NCI-H1694 (cell line): ENCODE measurements at places on chromosomes 1 and 21.
A peak's percentile ranks its signal among the peaks of the same experiment; 100 is the strongest.

DNA sequence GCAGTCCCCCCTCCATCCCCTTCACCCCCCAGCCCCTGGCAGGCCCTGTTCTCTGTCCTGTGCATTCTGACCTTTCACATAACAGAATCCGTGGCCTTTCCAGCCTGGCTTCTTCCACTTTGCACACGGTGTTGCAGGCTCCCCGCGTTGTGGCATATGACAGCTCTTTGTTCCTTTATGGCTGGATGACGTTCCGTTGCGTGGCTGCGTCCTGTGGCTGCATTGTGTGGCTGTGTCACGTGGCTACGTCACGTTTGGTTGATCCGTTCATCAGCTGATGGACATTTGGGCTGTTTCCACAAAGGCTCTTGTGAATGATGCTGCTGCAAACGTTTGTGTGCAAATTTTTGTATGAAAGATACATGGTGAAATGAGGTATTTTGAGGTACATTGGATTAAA lies 53.3 kb downstream of the PDE9A start:
- no peak for DNase-seq

DNA sequence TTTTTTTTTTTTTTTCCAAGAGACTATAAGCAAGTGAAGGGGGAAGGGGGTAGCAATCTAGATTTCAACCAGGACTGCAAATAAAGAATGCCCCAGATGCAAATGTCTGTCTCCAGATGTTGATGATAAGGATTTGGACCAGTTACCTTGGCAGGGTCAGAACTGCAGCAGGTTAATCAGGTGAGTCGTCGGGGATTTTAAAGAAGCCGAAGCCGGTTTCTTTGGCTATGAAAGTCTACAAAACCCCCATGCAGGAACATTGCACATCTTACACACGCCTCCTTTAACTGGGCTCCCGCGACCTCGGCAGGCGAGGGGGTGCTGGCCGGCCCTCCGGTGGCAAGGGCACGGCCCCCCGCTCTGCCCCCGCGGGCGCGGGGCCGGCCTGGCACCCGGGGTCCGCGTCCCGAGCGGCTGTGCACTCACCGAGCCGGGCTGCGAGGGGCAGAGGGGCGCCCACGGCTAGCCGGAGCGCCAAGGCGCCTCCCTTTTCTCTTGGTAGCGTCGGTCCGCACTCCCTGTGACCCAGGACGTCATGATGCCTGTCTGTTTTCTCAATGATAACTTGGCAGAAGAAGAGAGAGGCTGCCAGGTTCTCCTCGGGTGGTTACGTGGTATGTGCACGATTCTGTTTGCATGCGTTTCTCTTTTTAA lies 366.3 kb upstream of the ESRRG start:
- peak; percentile 13 for DNase-seq

GRCh38 chr21:37548521-37548981 lies 182.0 kb downstream of the DYRK1A start:
- DNase-seq: no peak

DNA sequence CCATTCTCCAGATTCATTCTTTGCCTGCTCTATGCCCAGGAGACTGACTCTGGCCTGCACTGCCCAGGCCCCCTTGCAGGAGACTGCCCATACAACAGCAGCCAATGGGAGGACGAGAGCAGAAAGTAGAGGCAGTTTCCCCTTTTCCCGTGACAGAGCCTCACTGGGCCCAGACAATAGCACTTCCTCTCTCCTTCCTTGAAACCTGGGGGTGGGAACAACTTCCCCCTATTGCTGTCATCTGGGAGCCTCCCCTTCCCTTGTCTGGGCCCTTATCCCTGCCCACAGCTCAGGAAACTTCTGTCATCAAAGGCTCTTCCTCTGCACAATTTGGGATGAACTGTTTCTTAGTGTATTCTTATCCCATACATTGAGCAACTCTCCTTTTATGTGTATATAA lies 60.8 kb upstream of the KCNJ15 start:
- DNase-seq: no peak

- no peak for DNase-seq
These were observed 52.0 kb upstream of the STUM start for GRCh38 chr1:226496453-226497015.

DNA sequence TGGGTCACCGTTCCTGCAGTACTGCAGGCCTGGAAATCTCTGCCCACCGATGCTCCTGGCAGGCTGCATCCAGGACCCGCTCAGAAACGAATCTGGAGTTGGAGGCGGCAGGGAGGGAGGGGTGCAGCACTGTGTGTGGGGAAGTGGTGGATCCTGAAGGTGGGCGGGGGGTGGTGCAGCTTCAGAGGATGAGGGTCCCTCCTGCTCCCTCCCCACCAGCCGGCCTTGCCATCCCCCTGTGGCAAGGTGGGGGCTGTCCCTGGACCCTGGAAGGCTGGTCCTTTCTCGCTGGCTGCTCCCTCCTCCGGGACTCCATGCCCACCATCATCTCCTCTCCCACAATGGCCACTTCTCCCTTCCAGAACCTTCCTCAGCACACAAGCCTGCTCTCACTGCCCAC lies 60.4 kb downstream of the B3GALT5 start:
- DNase-seq: no peak

- DNase-seq: no peak
These were observed 20.5 kb upstream of the FRRS1 start for GRCh38 chr1:99786751-99787501.

GRCh38 chr1:234772345-234773147 lies 162.6 kb upstream of the IRF2BP2 start:
- DNase-seq: peak; percentile 91

GRCh38 chr1:221727146-221728036 lies 14.5 kb downstream of the DUSP10 start:
- DNase-seq: no peak

GRCh38 chr1:53393325-53393792 lies 65.5 kb upstream of the LRP8 start:
- peak; percentile 81 for DNase-seq

DNA sequence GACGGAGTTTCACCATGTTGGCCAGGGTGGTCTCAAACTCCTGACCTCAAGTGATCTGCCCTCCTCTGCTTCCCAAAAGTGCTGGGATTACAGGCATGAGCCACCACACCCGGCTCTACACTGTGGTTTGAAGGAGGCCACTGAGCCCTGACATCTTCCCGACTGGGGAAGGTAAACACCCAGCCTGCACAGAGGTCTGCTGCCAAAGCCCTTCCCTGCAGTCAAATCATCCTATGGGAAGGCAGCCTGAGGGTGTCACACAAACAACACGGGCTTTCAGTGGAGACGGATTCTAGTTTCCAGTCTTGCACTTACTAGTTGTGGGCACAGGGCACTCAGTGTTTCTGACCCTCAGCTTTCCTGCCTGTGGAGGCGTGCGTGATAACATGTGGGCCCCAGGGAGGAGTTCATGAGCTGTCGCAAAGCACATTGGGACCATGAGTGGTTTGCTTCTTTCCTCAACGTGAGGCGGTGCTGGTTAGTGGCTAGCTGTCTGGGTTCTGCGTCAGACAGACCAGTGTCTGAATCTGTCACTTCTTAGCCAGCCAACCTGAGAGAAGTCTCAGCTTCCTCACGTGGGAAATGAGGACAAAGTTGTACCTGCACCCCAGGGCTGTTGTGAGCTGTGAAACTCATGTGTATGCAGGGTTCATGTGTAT lies 21.5 kb upstream of the OPRD1 start:
- DNase-seq: no peak

GRCh38 chr1:154719586-154720327 lies 111.8 kb upstream of the ADAR start:
- DNase-seq: no peak

GRCh38 chr21:28124541-28124940 lies 868.1 kb downstream of the LTN1 start:
- no peak for DNase-seq

DNA sequence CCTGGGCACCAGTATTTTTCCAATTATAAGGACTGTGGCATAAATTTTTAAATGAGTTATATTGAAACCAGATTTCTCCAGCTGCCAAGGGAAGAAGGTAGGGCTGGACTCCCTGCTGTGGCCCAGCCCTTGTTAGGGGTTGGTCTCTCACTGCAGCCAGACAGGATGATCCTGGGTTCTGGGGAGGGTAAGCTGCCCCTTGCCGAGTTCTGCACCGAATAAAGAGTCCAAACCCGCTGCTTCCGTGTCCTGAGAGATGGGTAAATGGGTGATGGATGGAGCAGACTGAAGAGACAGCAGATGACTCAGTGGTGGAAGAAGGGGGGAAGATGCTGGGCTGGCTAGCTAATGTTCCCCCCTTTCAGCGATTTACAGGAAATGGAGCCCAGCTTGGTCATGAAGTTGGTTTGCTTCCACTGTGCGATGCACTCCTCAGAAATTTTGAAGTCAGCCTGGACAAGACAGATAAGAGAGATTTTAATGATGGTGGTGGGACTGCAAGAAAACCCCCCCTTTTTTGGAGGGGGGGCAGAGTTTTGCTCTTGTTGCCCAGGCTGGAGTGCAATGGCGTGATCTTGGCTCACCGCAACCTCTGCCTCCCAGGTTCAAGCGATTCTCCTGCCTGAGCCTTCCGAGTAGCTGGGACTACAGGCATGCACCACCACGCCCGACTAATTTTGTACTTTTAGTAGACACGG lies 41.4 kb downstream of the YARS1 start:
- no peak for DNase-seq

GRCh38 chr1:82632155-82632554 lies 831.4 kb downstream of the ADGRL2 start:
- DNase-seq: no peak

- DNase-seq: no peak
These were observed 41.0 kb downstream of the KAZN start for GRCh38 chr1:14639291-14640050.

GRCh38 chr1:85463731-85464496 lies 1.0 kb downstream of the DDAH1 start:
- DNase-seq: peak; percentile 52

DNA sequence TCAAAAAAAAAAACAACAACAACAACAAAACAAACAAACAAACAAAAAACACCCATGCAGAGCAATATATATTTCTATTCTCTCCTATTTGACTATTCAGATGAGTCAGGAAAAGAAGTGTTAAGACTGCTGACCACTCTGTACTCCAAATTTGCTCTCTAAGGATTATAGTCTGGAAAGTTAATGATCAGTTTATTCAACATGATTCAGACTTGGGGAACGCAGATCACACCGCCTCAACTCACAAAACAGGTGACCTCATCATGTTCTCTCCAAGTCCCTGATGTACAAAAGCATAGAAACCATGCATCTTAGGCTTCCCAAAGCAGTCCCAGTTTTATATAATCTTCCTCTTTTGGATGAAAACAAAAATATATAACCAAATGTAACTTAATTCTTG lies 51.9 kb upstream of the PRRC2C start:
- no peak for DNase-seq

GRCh38 chr21:45942755-45943629 lies 38.6 kb upstream of the COL6A1 start:
- DNase-seq: no peak

DNA sequence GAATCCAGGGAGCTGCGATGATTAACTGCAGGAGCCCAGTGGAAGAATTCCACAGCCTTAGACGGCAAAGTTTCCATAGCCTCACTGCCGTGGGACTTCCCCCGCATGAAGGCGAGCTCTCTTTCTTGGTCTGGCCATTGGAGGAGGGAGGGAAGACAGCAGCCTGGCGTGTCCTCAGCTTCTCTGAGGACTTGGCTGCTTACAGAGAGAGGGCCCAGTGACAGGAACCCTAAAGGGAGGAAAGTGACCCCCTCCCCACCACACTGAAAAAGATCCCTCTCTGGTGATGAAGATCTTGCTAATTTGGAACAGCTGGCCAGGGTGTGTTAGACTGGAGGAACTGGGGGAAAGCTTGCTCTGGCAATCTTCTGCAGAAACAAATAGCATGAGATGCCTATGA lies 41.0 kb downstream of the ATP2B4 start:
- DNase-seq: no peak

- DNase-seq: no peak
These were observed 65.6 kb downstream of the SAMSN1 start for GRCh38 chr21:14480411-14481031.

DNA sequence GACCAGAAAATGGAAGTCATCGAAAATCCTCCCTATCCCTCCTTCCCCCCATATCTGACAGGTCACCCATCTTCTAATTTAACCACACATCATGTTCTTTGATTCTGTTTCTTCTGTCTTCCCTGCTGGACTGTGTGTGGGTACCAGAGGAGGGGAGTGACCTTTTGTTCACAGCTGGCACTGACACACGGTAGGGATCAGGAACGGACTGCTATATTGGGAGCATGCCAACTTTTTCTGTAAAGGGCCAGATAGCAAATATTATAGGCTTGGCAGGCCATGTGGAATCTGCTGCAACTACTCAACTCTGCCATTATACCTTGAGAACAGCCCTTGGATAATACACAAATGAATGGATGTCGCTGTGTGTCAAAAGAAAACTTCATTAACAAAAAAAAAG lies 7.5 kb upstream of the TOMM20 start:
- no peak for DNase-seq

GRCh38 chr1:211196880-211197279 lies 62.3 kb upstream of the RCOR3 start:
- no peak for DNase-seq

GRCh38 chr1:7128293-7128692 lies 343.0 kb downstream of the CAMTA1 start:
- no peak for DNase-seq

GRCh38 chr1:159960721-159961381 lies 6.8 kb upstream of the SLAMF9 start:
- DNase-seq: no peak

- DNase-seq: no peak
These were observed 200.3 kb upstream of the FOXD3 start for GRCh38 chr1:63122079-63122478.

GRCh38 chr1:198683449-198683848 lies 44.6 kb downstream of the PTPRC start:
- DNase-seq: no peak

- DNase-seq: no peak
These were observed 203.9 kb downstream of the ZNF326 start for GRCh38 chr1:90198616-90199332.

DNA sequence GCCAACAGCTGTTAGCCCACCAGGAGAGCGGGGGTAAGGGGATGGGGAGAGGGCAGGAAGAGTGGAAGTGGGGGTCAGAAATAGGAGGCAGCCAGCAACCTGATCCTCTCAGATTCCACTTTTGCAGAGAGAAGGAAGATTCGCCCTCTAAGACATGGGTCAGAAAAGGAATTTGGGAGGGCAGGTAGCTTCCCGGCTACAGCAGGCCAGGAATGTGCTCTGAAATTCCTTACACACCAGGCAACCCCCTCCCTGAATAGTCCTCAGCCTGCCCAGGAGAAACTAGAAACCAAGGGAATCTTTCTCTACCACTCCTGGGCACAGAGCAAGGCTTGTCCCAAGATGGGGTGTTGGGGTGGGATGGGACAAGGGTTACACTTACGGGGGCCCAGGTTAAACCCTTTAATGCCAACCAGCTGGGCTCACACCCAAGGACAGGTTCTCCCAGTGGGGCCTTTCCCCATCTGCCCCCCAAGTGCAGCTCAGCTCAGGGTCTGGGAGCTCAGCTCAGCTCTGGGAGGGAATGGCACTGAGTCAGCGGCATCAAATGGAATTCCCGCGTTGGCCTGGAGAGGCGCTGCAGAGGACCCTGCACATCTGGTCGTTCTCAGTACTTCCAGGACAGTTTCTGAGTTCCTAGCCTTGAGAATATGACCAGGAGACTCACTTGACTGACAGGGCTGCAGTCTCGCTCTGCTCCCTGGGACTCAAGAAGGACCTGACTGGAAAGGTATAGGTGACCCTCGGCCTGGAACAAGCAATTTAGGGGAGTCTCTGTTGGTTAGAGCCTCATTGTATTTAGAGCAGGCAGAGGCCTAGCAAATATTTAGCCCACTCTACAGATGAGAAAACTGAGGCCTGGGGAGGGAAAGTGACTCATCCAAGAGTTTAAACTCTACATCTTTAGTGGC lies 761 bp downstream of the TNNT2 start:
- peak; percentile 33 for DNase-seq

GRCh38 chr1:17874710-17875109 lies 119.6 kb downstream of the ACTL8 start:
- no peak for DNase-seq
